Kidney (tissue), 22 donors: ENCODE measurements at places on chromosomes 3 and 15. TPM values are rescaled to one million over a fixed set of nuclear protein-coding genes. Genes with fewer than 3 reads are reported as not detected.

Gene OR5K2
- not detected for total RNA-seq

Gene CHRNA3
- total RNA-seq: not detected

Gene GXYLT2
- total RNA-seq: 3.8 TPM

Gene SLC22A13
- total RNA-seq: 0.16 TPM

Gene NTRK3
- 25.5 TPM for total RNA-seq

Gene SEMA3F
- 39.9 TPM for total RNA-seq

Gene ITIH1
- total RNA-seq: 0.22 TPM

Gene BUB1B
- total RNA-seq: 0.94 TPM

Gene ZNF639
- total RNA-seq: 35.6 TPM

Gene SPPL2A
- total RNA-seq: 134 TPM

Gene CPOX
- 13.7 TPM for total RNA-seq

Gene SMCO1
- total RNA-seq: not detected

Gene SAMD7
- total RNA-seq: not detected

Gene CELF6
- 3.5 TPM for total RNA-seq

Gene NUDT16
- total RNA-seq: 40.1 TPM

Gene GOLGA6D
- not detected for total RNA-seq

Gene CCDC39
- total RNA-seq: 0.60 TPM

Gene GPD1L
- total RNA-seq: 35.5 TPM

Gene GNAT1
- not detected for total RNA-seq

Gene SERPINI2
- not detected for total RNA-seq

Gene PROS1
- 56.2 TPM for total RNA-seq

Gene WNT5A
- 9.9 TPM for total RNA-seq

Gene ADCY5
- 33.6 TPM for total RNA-seq

Gene CORO2B
- 7.9 TPM for total RNA-seq

Gene AADACL2
- total RNA-seq: not detected

Gene CSPG5
- 0.16 TPM for total RNA-seq

Gene C3orf85
- not detected for total RNA-seq

Gene SCN11A
- total RNA-seq: 0.25 TPM

Gene CYP19A1
- 0.50 TPM for total RNA-seq

Gene CNTN3
- total RNA-seq: 3.8 TPM

Gene KCNMB2
- total RNA-seq: 4.4 TPM

Gene TGM4
- not detected for total RNA-seq

Gene ZNF660
- total RNA-seq: 5.3 TPM

Gene TMEM158
- total RNA-seq: 5.1 TPM

Gene MAP6D1
- 1.5 TPM for total RNA-seq

Gene GOLGA8R
- total RNA-seq: 6.3 TPM

Gene EFCC1
- total RNA-seq: 3.7 TPM

Gene CCR9
- total RNA-seq: 0.22 TPM

Gene XRN1
- total RNA-seq: 45.6 TPM

Gene SYNPR
- not detected for total RNA-seq

Gene SEMA3G
- 25.7 TPM for total RNA-seq

Gene CFAP44
- 11.0 TPM for total RNA-seq

Gene NPAP1
- 0.19 TPM for total RNA-seq

Gene CCRL2
- total RNA-seq: 2.8 TPM

Gene ATP13A5
- total RNA-seq: not detected

Gene MKRN3
- not detected for total RNA-seq

Gene ROBO1
- total RNA-seq: 22.1 TPM

Gene C3orf49
- not detected for total RNA-seq
